ENCODE measurements at places on chromosomes 13 and 19.

- no peak for DNase-seq
These were observed 78.4 kb downstream of the GPC6 start for GRCh38 chr13:93304868-93305613.

DNA sequence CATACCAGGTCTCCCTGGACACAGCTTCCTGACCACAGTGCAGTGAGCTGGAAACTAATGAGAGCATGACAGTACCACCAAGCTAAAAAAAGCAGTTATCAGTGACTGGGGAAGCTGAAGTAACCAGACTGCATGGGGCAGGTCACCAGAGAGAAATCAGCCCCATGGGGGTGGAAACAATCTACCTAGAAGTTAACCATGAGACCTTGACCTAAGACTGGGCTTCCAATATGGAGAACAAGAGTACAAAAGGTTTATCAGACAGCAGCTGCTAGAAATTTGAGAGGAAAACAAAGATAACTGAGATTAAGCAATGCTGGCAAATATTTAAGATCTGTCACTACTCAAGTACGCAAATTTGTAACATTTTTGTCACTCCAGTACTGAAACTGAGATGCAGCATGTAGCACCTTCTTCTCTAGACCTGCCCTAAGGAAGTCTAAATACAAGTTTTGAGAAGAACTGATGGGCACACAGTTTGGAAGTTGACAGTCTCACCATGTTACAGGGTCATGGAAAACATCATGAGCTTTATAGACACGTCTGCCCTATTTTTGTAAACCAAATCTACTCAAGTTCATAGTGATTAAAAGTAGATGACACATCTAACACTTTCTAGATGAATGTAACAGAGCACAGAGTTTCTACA lies 2641.8 kb upstream of the PCDH20 start:
- DNase-seq, result no peak

- no peak for DNase-seq
These were observed 15.9 kb upstream of the DNAJC3 start for GRCh38 chr13:95660981-95661581.

DNA sequence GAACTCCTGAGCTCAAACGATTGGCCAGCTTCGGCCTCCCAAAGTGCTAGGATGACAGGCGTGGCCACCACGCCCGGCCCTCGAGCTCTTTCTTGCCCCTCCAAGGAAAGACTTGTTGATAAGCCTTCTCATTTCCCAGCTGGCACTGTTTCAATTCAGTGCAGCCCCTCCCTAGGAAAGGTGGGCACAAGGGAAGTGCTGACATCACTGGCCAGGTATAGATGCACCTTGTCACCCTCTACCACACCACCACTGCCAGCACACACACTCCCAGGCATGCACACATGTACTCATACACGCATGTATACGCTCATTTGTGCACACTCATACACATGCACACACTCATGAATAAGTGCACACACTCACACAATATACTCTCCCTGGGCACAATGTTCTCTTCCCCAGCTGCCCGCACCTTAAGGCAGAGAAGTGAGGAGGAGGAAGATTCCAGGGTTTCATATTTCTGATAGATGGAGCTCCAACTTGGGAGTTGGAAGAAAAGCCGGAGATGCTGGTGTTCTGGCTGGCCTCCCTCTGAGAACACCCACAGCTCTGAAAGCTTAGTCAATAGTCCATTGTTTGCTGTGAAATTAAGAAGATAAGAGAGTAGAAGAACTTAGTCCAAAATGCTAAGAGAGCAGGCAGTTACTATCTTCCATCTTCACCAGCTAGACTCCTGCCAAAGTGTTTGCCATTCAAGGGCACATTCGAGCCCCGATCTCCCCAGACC lies 196.7 kb downstream of the FOXO1 start:
- no peak for DNase-seq

DNA sequence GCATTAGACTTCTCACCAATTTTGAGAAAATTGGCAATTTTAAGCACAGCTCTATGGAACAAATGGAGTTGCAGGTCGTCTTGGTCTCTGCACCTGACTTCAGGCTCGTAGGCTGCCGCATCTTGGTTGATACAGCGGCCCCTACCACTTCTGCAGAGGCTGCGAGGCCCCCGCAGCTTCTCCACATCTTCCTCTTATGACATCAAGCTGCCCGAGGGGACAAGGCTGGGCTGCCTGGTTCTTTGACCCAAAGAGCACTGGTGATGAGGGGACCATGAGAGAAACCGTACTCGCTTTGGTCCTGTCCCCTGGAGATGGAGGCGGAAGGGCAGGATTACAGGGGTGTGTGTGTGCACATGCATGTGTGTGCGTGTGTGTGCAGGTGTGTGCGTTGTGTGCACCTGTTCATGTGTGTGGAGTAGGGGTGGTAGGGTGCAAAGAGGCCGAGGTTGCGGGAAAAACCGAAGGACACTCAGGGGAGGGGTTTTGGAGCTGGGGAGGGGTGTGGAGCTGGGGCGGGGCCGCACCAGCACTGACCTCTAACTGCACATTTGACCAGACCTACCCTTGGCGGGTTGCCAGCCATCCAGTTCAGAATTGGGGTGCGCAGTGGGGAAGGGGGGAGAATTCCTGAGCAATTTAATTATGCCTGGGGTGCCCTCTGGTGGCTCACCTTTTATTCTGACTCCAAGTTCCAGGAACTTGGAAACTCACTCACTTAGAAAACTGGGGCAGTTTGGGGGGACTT lies 65.1 kb upstream of the ARHGEF7 start:
- DNase-seq, result no peak

DNA sequence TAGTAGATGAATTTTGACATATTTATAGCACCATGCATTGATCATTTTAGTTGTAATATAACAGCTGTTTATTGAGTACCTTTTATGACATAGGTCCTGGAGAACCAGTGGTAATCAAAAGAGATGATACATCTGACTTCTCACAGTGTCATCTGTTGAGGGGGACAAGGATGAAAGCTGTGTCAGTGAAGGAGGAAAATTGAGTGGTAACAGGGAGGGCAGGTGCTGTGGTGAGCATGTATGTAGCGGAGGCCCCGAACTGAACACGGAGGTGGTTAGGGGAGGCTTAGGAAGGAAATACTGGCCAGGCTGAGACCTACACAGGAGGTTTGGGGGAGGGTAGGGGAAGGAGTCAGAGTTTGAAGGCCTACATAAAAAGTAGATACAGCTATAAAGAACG lies 199.7 kb downstream of the GGACT start:
- DNase-seq, result no peak

- DNase-seq, result no peak
These were observed 14.7 kb upstream of the SOX1 start for GRCh38 chr13:112052213-112052612.

DNA sequence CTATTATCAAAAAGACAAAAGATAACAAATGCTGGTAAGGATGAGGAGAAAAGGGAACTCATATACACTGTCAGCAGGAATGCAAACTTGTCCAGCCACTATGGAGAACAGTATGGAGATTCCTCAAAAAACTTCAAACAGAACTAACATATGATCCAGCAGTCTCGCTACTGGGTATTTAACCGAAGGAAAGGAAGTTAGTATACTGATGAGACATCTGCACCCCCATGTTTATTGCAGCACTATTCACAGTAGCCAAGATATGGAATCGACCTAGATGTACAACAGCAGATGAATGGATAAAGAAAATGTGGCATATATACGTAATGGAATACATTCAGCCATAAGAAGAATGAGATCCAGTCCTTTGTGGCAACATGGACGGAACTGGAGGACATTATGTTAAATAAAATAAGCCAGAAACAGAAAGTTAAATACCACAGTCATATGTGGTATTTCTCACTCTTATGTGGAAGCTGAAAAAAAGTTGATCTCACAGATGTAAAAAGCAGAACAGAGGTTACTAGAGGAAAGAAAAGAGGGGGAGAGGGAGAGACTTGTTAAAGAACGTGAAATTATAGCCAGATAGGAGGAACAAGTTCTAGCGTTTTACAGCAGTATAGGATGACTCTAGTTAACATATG lies 83.2 kb downstream of the RUBCNL start:
- no peak for DNase-seq

GRCh38 chr19:46287585-46287984 lies 9.3 kb upstream of the HIF3A start:
- no peak for DNase-seq

DNA sequence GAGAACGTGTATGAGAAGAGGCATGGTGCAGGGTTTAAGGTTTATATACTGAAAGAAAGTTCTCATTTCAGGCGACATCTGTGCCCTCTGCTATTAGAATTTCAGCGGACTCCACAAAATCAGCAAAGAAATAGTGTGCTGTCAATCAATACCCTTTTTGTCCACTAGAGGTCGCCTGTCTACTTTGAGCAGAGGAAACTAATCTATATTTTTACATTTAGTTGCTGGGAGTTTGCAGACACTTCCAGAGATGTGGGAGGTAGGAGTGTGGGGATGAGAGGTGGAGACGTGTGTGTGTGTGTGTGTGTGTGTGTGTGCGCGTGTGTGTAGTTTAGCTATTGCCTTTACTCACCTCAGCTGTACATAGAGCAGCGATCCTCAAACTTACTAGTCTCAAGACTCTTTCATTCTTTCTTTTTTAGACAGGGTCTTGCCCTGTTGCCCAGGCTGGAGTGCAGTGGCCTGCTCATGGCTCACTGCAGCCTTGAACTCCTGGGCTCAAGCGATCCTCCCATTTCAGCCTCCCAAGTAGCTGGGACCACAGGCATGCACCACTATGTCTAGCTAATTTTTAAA lies 9.7 kb downstream of the INAFM1 start:
- peak; percentile 57 for DNase-seq

DNA sequence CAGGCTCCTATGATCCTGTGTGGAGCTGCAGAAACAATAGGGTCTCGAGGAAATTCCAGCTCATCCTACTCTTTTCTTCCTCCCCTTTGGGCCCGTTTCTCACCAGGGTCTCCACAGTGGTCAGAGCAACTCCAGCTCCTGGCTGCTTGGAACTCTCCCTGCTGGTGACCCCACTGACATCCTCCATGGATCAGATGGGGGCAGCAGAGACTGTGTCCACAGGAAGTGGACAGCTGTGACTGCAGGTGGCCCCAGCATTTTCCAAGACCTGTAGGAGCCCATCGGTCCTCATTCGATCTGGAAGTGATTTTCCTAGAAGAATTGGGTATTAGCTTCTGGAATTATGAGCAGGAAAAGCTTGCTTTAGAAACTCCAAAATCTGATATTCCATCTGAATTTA lies 208.5 kb downstream of the ZNF536 start:
- DNase-seq, result no peak

DNA sequence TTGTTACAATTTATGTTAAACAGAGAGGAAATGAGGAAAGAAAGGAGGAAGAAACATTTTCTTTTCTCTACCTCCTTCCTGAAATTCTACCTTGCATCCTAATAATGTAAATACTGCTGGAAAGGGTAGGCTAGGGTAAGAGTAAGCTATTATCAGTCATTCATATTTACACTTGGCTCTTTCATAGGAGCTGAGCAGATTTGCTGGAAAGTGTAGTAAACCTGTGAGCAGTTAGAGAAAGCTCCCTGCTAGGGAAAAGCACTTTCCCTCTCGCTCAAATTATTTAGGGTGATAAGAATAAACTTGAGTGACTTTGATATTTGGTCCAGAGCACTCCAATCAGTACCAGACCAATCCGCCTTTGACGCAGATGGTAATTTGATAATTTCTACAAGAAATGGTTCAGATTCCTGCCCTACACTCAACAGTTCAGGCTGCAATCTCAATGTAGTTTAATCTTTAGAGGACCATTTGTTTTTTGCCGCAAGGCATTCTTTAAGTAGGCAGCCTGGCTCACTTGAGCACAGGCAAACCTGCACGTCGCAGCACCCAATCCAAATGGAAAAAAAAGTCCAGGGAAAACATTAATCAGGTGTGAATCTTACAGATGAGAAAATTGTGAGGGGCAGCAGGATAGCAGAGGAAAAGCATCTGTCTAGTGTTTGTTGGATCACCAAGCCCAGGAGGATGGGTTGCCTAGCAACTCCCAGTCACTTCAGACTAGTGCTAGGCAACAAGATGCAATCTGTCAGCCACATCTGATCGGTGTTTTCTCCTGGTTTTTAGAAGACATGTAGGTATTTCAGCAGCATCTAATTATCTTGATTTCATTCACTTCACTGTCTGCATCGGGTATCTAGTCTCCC lies 68.6 kb upstream of the KL start:
- no peak for DNase-seq

DNA sequence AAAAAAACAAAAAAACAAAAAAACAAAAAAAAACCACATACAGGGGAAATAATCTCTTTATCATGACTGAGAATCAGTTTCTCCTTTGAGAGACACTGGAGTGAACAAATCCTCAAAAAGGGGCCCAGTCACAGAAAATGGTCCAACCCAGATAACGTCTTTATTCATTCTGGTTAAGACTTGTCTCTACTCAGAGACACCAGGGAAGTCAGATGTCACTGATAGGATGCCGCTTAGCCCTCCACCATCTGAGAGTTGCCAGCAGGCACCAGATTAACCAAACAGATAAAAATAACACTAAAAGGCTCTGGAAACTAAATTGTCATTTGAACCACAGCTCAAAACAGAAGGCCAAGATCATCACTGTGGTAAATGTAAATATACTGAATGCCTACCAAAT lies 1163.4 kb upstream of the ATXN8OS start:
- DNase-seq, result no peak

GRCh38 chr19:6246174-6247006 lies 33.4 kb downstream of the MLLT1 start:
- no peak for DNase-seq

DNA sequence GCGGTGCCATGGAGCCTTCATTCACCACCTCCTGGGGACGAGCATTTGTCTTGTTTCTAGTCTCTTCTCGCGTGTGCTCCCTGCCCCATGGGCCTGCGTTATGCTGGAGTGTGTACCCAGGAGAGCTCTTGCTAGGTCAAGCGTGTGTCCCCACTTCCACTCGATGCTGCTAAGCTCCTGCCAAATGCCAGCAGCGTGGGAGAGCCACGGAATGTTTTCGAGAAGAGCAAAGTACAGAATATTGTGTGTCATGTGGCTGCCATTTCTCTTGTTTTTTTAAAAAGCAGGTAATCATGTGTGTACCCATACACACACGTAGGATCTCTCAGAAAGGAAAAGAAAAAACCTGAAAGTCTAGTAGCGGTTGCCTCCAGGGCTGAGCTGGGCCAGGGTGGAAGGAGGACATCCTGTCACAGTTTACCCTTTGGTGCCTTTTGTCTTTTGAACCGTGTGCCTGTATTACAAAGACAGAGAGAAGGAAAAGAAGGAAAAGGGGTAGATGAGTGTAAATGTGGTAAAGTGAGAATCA lies 28.6 kb downstream of the PAK4 start:
- DNase-seq, result no peak

- DNase-seq, result no peak
These were observed 12.9 kb downstream of the NHLRC3 start for GRCh38 chr13:39051157-39051556.

- DNase-seq, result no peak
These were observed 39.2 kb downstream of the MYH14 start for GRCh38 chr19:50242581-50242980.

DNA sequence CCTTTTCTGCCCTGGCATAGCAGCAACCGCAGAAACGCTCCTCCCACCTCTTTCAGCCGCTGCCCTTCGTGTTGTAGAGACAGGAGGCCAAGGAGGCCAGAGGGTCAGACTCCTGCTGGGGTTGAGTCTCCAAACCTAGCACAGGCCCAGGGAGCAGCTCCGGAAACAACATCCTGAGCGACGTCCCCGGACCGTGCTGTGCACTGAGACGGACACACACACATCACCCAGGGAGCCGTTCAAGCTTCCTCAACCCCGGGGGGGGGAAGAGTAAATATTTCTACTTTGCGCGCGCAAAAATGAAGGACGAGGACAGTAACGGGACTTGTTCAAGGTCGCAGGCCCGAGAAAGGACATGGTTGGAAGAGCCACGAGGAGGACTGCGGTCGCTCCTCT lies 657 bp downstream of the ZNF550 start:
- DNase-seq, result peak; percentile 23

Measured in nephron progenitor cell (in vitro differentiated cells).